ENCODE measurements at places on chromosomes 7 and 10.

GRCh38 chr7:87129332-87129731 is 22.9 kb upstream of the DMTF1 start:
- no peak for ATAC-seq

DNA sequence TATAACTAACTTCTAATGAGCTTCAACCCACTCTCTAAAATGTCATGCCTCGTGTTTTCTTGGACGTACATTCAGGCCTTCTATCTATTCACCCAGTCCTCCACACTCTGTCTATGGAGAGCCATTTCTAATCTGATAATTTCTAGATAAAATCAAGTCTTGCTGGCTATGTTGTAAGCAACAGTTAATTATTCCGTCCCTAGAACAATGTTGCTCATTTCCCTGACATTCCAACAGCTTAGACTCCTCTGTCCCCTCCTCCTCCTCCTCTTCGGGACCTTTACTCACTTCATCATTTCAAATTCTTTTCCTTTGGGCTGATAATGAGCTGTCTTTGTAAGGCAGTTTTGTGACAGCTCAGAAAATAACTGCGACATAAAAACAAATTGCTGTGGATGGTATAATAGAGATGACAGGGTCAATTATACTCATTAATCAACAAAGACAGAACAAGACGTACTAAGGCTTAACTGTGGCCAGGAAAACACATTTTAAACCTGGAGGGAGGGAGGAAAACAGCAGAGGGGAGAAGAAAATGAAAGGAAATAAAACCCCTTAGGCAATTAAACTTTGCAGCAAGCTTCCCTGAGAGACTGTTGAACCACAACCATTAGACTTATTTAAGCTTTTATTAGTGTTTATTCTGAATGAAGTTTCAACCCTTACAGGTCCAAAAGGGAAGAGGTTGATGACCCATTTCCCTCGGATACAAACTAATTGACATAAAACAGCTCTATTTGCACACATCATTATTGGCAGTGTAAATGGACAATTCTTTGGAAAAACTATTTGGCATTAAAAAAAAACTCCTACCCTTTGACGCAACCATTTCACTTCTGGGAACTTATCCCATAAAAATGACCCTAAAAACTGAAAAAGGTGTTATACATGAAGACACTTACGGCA is 179.1 kb downstream of the SFMBT2 start:
- no peak for ATAC-seq

GRCh38 chr10:89888321-89889070 is 187.1 kb downstream of the KIF20B start:
- no peak for ATAC-seq

- peak; percentile 33 for ATAC-seq
Measured at GRCh38 chr10:11901454-11901832, 78.3 kb downstream of the PROSER2 start.

DNA sequence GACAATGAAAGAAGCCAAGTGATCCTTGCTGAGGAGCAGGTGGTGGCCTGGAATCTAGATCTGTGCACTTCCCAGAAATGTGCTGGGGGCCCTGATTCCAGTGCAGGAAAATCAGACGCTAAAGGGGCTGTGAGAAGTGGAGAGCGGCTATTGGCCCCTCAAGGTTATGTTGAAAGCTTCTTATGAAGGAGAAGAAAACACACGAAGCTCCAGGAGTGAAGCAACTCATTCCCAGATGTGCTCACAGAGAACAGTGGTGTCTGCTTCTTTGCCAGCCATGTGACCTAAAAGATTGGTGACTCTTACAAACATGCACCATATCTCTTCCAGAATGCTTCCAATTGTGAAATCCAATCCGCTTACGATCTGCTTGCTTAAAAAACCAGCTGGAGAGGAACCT is 679.3 kb upstream of the IGFBP3 start:
- no peak for ATAC-seq

DNA sequence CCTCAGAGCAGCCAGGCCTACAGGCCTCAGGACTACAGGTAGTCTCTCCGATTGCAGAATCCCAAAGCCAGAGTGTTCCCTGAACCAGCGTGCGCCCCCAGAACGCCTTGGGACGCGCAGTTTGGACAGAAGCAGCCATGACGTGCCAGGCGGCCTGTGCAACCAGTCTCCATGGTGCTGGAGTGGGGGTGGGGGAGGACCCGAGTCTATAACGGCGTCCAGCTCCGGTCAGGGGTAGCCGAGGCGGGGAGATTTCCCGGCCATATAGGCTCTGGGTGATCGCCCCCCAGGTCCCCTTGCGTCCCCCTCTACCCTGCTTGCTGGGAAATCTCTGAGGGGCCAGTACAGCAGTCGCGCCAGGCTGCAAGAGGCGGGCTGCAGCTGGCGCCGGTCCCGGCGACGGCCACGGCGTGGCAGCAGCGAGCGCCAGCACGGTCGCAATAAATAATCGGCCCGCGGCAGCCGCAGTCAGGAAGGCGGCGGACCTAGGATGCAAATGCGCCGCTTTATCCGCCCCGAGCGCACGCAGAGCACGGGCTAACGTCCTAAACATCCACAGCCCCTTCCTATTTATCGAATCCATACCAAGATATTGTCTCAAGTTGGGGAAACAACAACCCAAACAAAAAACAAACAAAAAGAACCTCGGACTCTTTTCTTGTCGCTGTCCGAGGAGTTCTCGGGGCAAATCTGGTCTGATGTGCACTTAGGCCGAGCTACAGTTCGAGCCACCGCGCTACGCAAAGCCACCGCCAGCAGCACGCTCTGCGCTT is 1.6 kb downstream of the HOXA3 start:
- peak; percentile 62 for ATAC-seq

DNA sequence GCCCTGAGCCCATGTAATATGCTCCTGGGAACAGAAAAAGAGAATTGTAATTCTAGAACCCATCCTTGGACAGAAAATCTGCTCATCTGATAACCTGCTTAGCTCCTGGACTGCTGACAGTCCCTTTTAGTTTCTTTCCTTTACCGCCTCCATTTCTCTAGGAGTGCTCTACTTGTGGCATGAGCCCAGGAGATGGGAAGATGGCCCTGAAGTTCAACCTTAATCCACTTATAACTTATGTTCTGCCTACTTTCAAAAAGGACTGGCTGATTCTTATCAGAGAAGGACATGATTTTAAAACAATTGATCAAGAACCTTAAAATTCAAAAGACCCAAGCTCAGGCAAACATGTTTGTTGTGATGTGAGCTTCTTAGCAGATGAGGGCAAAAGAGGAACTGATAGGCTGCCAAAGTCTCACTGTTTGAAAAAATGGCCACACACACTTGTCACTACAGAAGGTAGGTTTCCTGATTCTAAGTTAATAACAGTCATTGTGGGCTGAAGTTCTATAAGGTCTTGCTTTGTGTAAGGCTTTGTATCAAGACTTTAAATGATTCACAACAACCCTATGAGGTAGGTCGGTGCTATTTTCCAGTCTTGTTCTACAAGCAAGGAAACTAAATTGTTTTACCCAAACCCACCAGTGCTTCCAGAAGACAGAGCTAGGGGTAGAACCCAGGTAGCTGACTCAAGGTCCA is 94.3 kb upstream of the AFAP1L2 start:
- ATAC-seq: no peak

DNA sequence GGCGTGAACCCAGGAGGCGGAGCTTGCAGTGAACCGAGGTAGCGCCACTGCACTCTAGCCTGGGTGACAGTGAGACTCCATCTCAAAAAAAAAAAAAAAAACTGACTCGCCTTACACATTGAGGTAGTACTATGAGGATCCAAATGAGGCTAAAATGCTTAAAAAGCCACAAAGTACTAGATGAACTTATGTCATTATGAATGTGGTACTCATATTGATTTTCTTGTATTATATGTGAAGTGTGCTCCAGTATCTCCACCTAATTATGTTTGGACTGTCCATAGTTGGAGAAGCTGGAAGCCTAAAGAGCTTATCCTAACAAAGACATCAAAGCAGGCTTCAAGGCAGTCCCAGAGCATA is 9.1 kb downstream of the CCNY start:
- no peak for ATAC-seq

DNA sequence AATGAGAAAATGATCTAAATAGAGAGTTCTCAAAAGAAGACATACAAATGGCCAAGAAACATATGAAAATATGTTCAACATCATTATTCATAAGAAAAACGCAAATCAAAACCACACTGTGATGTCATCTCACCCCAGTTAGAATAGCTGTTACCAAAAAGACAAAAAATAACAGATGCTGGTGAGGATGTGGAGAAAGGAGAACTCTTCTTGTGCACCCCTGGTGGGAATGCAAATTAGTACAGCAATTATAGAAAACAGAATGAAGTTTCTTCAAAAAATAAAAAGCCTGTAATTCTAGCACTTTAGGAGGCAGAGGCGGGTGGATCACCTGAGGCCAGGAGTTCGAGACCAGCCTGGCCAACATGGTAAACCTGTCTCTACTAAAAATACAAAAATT is 199.3 kb downstream of the PARD3 start:
- ATAC-seq: no peak

DNA sequence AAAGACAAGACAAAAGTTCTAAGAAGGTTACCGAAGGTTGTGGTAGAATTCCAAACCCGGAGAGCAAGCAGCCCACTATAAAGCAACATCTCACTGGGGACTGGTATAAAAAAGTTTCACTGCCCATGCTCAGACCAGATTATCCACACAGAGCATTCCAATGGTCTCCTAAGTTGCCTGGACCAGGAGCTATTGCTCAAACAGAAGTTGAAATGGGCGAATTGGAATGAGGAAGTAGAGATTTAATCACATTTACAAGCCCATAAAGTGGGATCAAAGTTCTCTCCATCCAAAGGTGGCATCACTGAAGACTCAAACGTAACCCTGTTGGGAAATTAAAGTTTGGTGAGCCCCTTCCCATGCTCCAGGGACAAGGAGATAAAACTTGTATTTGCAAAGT is 19.8 kb downstream of the OR2F1 start:
- no peak for ATAC-seq

DNA sequence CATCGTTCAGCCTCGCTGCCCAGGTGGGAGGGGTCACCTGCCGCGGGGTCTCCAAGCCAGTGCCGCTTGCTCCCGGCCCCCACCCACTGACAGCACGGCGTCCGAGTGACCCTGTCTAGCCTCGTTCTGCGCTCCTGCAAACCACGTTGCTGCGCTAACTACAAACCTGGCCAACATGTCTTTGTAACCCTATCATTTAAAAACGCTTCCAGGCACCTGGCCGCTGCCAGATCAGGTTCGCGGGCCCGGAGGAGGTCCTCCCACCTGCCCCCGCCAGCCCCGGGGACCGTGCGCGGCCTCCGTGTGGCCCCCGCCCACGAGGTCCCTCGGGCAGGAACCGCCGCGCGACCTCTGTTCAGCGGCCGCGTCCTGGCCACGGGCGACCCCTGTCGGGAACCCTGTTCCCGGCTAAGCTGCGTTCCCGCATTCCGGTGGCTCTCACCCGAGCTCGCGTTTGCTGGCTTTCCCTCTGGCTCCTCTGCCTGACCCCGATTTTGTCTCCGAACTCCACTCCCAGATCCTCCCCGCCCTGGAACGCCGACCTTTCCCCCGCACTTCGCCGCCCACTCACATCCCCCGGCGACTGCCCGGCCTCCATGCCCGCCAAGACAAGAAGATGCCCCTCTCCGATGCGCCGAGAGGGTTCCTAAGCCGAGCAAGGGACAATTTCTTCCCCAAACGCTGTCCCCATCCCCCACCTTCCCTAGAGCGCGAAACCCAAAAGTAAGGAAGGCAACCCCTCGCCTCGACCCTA is 2.4 kb downstream of the SFMBT2 start:
- peak; percentile 28 for ATAC-seq

- ATAC-seq: no peak
Measured at GRCh38 chr10:124493214-124493882, 31.7 kb downstream of the LHPP start.

DNA sequence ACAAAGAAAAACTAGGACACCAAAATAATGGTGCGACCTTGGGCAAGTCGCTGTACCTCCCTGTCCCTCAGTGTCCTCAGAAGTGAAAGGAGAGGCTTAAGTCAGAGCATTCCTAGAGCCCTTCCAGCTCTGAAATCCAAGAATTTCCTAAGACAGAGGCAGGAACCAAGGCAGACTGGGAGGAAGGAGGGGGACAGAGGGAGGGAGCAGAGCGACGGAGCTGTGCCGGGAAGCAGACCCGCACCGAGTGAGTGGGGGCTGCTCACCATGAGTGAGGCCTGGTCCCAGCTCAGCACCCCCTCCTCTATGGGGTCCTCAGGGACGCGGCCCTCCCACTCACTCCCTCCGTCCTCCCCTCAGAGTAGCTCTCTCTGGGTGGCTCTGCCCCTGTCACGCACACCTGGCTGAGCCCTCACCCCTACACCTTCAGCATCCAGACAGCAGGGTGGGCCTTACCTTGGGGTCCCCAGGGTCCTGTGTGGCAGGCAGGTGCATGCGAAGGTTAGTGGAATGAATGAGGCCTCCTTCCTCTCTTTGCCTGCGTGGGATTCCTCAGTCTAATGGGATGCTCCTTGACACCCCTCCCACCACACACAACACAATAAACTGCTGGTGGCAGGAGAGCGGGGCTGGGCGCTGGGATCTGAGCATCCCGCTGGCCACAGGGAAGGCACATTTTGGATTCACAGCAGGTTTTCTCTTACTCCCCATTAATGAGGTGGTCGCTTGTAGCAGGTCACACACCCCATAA is 4.6 kb upstream of the SMARCD3 start:
- ATAC-seq: peak; percentile 5

- peak; percentile 86 for ATAC-seq
Measured at GRCh38 chr7:128221929-128222403, 19.1 kb upstream of the LEP start.

GRCh38 chr7:50406935-50407334 is 43.2 kb downstream of the FIGNL1 start:
- ATAC-seq: no peak

DNA sequence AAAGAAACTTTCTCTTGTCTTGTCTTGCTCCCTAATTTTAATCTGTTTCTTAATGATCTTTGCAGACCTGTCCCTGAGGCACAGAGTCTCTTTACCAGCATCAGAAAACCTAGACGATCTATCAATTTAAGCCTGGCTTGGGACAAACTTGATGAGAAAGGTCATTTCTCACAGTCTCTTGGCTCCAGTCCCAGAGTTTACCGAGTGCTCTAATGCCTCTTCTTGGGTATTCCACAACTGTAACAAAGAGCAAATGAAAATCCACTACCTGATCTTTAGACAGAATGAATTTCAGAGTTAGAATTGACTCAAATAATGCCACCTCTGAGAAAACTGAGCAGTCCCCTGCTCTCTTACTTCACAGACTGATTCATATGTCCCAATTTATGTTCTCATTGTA is 106.4 kb upstream of the DNAJB12 start:
- ATAC-seq: no peak

GRCh38 chr7:15288741-15289140 is 273.1 kb downstream of the AGMO start:
- no peak for ATAC-seq

GRCh38 chr10:79069325-79070080 is 737 bp downstream of the ZMIZ1 start:
- no peak for ATAC-seq

All from esophagus mucosa (tissue), 1 donor.